Liver (tissue), 10 donors: ENCODE measurements at places on chromosomes 6 and 20. TPM values are rescaled to one million over a fixed set of nuclear protein-coding genes. Genes with fewer than 3 reads are reported as not detected.

Gene BHLHE23
- not detected for total RNA-seq

Gene AURKA
- 41.6 TPM for total RNA-seq

Gene MOG
- total RNA-seq: not detected

Gene MICB
- total RNA-seq: 4.9 TPM

Gene MTO1
- 64.4 TPM for total RNA-seq

- H3K27ac ChIP-seq: no peak overlapping the region
- H3K4me3 ChIP-seq: no peak overlapping the region
- H3K36me3 ChIP-seq: no peaks in the 10 kb centered on the region
- H3K27me3 ChIP-seq: no peaks in the 10 kb centered on the region
Measured at GRCh38 chr6:139452148-139452876, 77.9 kb upstream of the CITED2 start.

DNA sequence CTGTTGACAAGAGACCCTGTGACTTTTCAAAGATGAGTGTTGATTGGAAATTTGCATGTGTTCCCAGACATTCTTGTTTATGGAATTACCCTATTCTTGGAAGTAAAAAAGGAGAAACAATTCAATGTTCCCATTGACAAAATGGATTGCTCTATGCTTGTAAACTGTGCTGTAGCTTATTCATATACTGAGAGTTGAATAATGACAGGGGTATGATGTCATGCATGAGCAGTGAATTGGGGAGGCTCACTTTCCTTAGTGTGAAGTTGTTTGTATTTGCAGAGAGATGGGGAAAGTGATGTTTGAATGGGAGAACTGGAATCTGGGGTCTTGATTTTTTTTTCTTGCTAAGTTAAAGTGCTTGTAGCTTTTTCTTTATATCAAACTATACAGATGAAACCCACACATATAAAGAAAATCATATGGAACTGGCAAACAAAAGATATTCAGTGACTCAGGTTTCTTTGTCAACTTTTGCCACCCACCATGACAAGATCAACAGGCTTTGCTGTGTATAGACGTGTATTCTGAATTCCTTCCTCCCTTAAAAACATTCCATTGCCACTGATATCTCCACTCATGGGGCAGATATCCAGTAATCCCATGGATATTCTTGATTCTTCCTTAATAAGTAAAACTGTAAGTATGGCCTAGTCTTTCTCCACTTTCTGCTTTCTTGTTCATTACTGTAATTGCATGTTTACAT, 97.8 kb upstream of the JAG1 start:
- no peak for DNase-seq
- H3K4me1 ChIP-seq: no peaks in the 10 kb centered on the region
- H3K36me3 ChIP-seq: no peaks in the 10 kb centered on the region
- no peak overlapping the region for H3K27ac ChIP-seq

DNA sequence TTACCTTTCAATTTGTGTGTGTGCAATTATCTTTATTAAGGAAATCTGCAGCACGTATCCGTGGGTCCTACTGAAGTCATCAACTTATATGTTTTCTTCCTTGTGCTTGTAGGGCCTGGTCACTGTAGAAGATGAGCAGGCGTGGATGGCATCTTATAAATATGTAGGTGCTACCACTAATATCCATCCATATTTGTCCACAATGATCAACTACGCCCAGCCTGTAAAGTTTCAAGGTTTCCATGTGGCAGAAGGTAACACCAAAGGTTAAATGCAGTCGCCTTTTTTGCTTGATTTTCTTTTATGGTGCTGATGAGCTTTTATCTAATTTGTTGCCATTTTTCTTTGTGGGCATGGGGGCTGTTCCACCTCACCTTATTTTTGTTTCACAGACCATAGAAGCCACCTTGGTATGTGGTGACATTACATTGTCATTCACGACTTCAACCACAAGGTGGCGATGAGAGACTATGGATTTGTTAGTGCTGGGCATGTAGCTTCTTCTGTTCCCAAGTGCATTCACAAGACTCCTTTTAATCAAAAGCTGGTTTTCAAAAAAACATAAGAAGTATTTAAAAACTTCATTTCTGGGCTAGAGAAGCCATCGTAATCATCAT, 106.5 kb upstream of the LAMP5 start:
- no peak overlapping the region for H3K4me3 ChIP-seq
- H3K27me3 ChIP-seq: no peaks in the 10 kb centered on the region
- H3K36me3 ChIP-seq: no peaks in the 10 kb centered on the region
- H3K4me1 ChIP-seq: no peaks in the 10 kb centered on the region
- H3K27ac ChIP-seq: no peak overlapping the region
- DNase-seq: peak; percentile 62

DNA sequence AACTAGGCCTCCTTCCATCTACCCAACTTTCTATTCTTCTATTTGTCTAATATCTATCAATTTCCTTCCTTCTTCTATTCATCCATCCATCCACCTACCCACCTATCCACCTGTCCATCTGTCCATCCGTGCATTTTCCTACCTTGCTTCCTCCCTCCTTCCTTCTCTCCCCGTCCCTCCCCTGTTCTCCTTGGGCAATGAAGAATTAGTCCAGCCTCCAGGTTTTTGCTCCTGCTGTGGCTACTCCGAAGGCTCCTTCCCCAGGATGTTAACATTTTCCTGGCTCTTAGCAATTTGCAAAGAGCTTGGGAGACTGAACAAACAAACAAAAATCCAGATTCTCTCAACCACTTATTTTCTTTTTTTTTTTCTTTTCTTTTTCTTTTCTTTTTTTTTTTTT, 81.6 kb downstream of the KCNB1 start:
- H3K4me3 ChIP-seq: no peak overlapping the region
- no peak overlapping the region for H3K27ac ChIP-seq
- no peaks in the 10 kb centered on the region for H3K36me3 ChIP-seq

DNA sequence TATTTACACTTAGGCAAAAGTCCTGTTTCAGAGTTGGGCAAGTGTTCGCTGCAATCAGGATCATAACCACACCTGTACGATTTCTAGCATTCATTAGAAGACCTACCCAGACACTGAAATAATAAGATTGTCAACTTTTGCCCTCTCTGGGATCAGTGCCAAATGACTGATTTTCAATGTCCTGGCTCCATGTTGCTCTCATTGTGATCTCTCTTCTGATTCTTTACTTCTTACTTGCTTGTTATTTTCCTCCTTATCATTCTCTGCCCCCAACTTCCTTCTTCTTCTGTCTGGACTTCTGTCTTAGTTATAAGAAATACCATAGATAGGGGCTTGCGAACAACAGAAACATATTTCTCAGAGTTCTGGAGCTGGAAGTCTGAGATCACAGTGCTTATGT, 94.4 kb upstream of the BMP2 start:
- no peaks in the 10 kb centered on the region for H3K36me3 ChIP-seq
- DNase-seq: no peak
- no peak overlapping the region for H3K27ac ChIP-seq
- H3K27me3 ChIP-seq: no peaks in the 10 kb centered on the region
- H3K4me3 ChIP-seq: no peak overlapping the region

- no peaks in the 10 kb centered on the region for H3K36me3 ChIP-seq
- DNase-seq: no peak
- H3K27me3 ChIP-seq: no peaks in the 10 kb centered on the region
- H3K27ac ChIP-seq: no peak overlapping the region
- H3K4me3 ChIP-seq: no peak overlapping the region
Measured at GRCh38 chr6:11766589-11767450, 11.8 kb downstream of the ADTRP start.

- H3K27me3 ChIP-seq: no peaks in the 10 kb centered on the region
- no peaks in the 10 kb centered on the region for H3K4me1 ChIP-seq
- H3K36me3 ChIP-seq: no peaks in the 10 kb centered on the region
Measured at GRCh38 chr6:35223396-35223795, 9.6 kb downstream of the SCUBE3 start.

DNA sequence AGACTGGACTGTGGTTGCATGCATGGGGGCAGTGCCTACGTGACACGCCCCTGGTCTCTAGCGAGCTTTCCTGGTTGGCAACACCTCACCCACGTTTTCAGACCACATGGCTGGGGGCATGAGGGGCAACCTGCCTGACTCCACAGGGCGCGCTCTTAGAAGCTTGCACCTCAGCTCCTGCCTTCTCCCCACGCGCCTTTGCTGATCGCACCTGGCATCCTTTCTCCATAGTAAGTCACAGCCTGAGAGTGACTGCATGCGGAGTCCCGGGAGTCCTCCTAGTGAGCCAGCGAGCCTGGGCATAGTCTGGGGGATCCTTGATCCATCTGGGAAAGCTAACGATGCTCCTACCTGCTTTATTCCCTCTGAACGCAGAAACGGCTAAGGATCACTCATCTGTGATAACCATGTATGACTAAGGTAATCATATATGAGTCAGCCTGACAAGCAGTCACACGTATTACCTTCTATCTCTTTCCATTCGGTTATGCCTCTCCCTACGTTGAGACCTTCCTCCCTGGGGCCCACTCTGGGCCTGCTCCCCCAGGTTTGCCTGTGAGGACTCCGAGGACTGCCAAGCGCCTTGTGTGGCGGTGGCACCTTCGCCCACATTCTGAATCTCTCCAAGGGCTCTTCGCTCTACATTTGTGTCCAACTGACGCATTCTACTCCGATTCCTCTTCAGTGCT, 4.5 kb downstream of the TCFL5 start:
- peaks cover 16% of the 10 kb centered on the region for H3K36me3 ChIP-seq
- no peak for DNase-seq
- no peak overlapping the region for H3K4me3 ChIP-seq
- no peaks in the 10 kb centered on the region for H3K27me3 ChIP-seq

DNA sequence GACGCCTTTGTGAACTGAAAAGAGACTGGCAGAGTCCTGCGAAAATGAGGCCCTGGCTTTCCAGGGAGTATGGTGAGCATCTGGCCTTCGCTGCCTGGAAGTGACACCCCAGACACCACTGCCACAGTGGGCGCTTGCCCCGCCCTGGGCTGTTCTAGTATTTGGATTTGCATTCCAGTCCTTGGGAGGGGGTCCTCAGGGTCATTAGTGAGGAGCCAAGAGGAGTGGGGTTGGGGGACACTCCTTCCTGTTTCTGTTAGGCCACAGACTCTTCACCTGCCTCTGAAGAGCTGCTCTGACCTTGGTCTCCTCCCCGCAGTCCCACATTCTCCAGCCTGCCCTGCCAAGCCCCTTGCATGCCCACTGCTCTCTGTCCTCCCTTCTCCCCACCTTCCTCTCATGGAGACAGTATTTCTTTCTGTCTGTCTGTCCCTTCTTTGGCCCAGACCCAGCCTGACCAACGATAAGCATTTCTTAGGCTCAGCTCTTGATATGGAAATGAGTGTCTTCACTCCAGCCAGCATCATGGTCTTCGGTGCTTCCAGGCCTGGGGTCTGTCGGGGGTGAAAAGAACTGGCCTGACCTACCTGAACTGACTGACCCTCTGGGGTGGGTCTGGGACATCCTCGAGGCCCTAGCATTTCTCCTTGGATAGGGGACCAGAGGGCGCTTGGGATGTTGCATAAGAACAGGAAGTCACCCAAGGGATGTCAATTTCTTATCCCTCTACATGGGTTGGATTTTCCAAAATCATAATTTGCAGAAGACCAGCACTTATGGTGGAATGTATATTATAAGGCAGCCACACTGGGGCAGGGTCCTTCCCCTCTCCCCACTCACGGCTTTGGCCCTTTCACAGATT, 19.4 kb downstream of the SLC9A8 start:
- no peak overlapping the region for H3K4me3 ChIP-seq
- no peaks in the 10 kb centered on the region for H3K27me3 ChIP-seq
- peak overlapping the region; percentile 88 for H3K27ac ChIP-seq
- peaks cover 9% of the 10 kb centered on the region for H3K4me1 ChIP-seq
- no peak for DNase-seq
- H3K36me3 ChIP-seq: peaks cover 4% of the 10 kb centered on the region

DNA sequence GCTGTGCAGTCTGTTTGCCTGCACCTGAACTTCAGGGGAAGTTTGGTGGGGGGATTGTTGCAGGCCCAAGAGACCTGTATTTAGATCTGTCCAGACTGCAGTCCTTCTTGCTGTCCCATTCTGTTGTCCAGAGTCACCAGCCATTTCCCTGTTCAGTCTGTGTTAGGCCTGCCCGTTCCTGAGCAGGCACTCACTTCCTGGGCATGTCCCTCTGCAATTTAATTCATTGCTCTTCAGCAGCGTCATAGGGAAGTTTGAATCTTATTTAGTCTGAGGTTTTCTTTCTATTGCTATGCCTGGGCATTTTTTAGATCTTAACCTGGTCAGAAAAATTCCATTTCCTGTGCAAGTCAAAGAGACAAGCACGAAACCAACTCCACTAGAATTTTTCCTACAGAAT, 190.2 kb downstream of the DTNBP1 start:
- no peak overlapping the region for H3K27ac ChIP-seq
- no peaks in the 10 kb centered on the region for H3K4me1 ChIP-seq
- no peaks in the 10 kb centered on the region for H3K27me3 ChIP-seq
- DNase-seq: no peak

- no peak overlapping the region for H3K4me3 ChIP-seq
- H3K36me3 ChIP-seq: no peaks in the 10 kb centered on the region
- H3K27me3 ChIP-seq: no peaks in the 10 kb centered on the region
Measured at GRCh38 chr6:143536461-143536865, 24.9 kb upstream of the FUCA2 start.

DNA sequence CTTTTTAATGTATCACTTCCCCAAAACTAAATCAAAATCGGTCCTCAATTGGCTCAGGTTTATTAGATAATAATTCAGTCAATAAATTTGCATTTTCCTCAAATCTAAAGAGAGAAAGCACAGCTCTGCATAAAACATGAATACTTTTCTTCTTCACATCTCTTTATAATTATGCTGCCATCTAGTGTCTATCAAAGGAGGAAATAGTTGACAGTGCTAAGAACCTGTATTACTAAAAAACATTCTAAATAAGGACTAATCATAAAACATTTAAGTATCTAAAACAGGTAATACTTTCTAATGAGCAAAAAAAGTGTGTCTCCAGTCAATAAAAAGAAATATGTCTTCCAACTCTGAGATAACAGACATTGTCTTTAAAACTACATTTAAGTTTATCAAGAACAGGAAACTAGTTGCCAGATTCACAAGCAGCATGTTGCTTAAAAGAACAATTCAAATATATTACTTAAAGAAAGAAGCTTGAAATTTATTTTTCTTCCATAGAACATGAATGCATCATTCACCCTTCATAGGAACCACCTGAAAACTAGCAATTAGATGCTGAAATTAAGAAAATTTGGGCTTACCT, 56.5 kb upstream of the DST start:
- no peaks in the 10 kb centered on the region for H3K27me3 ChIP-seq
- H3K27ac ChIP-seq: no peak overlapping the region
- no peak overlapping the region for H3K4me3 ChIP-seq
- H3K4me1 ChIP-seq: peaks cover 5% of the 10 kb centered on the region

DNA sequence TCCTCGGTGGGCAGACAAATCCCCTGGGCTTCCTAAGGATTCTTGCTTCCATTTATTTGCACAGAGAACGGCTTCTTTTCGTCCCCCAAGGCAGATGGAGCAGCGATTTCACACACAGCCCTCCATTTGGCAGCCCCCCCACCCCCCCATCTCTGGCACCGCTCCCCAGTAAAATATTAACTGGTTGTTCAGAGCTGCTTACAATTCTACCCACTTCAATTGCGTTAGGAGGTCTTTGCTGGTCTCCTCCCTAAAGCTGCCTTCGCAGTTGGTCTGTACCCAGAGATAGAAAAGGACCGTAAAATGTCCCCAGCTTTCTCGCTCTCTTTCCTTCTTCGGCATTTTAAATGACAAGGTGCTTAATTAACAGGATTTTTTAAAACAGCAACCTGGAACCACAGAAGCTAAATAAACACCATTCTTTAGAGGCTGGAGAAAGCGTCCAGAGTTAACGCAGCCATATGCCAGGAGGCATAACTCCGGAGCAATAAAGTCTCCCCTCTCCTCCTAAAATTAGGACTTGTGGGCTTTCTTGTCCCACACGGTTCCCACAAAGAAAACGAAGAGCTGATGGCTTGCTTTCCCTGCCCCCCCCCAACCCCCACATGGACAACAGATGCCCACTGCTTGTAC, 1.7 kb upstream of the ZMYND8 start:
- H3K4me3 ChIP-seq: peak overlapping the region; percentile 13
- peak overlapping the region; percentile 98 for H3K27ac ChIP-seq
- H3K27me3 ChIP-seq: no peaks in the 10 kb centered on the region
- no peaks in the 10 kb centered on the region for H3K36me3 ChIP-seq
